ENCODE measurements at places on chromosomes 2 and 18.

- DNase-seq, result no peak
Observed at GRCh38 chr2:6818012-6818411, 47.7 kb downstream of the CMPK2 start.

- DNase-seq, result no peak
Observed at GRCh38 chr18:35777039-35777438, 195.4 kb upstream of the RMP24 start.

DNA sequence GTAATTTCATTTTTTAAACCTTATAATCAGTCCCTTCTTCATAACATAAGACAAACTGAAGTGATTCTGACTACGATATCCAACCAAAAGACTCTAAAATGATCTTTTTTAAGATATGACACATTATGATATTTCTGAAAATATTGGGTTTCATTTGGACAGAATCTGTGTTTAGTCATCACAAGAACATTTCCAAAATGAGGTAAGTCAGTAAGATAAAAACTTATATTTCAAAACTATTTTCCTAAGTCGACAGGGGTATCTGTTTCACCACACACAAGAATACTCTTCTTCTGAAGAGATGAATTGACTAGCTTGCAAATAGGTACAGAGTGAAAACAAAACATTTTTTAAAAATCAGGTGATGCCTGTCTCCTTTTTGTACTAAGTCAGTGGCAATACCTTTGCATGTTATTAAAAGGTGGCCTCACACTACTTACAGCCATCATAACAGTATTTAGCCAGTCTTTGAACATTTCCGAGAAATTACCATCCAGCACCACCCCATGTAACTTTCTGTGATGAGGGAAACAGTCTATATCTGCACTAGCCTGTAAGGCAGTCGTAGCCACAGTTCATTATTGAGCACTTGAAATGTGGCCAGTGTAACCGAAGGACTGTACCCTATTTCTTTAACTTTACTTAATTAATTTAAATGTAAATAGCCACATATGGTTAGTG is 13.5 kb downstream of the STK39 start:
- DNase-seq, result no peak

GRCh38 chr2:197813093-197813787 is 8.8 kb downstream of the PLCL1 start:
- peak; percentile 41 for DNase-seq

GRCh38 chr2:105324101-105324500 is 5.4 kb downstream of the TGFBRAP1 start:
- DNase-seq, result no peak

DNA sequence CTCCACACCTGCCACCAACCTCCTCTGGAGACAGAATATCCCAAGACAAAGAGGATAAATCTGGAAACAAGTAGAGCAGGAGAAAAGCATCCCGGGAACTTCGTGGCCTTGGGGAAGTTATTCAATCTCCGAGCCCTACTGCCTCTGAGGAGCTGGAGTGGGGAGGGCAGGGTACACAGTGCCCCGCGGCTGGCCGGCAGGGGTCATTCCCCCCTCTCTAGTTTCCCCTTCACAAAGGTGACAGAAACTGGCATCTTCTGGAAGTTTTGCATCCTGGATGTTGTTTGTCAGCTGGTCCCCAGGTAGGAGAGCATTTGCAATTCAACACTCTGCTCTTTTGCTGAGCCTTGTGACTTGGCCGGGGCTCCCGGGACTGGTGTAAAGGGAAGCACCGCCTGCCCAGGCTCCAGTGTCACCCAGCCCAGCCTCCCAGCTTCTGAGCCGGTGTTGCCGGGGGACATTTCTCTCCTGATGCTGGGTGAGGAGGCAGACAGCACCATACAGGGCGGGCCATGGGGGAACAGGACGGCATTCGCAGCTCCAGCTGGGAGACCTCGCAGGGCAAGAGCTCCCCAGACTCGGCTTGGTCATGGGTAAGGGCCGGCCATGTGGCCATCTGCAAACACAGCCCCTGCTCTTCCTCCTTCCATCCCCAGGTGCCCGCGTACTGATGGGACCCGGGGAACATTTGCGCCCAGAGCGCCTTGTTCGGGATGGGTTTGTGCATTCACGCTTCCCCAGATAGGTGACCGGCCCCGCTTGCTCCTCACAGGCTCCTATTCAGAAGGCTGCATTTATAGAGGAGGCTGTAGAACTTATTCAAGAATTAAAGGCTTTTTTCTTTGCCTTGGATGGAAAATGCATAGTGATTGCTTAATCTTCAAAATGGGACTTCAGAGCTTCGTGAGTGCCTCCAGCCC is 7.4 kb upstream of the NTSR2 start:
- no peak for DNase-seq

- no peak for DNase-seq
Observed at GRCh38 chr18:22169889-22170420, 566 bp downstream of the GATA6 start.

DNA sequence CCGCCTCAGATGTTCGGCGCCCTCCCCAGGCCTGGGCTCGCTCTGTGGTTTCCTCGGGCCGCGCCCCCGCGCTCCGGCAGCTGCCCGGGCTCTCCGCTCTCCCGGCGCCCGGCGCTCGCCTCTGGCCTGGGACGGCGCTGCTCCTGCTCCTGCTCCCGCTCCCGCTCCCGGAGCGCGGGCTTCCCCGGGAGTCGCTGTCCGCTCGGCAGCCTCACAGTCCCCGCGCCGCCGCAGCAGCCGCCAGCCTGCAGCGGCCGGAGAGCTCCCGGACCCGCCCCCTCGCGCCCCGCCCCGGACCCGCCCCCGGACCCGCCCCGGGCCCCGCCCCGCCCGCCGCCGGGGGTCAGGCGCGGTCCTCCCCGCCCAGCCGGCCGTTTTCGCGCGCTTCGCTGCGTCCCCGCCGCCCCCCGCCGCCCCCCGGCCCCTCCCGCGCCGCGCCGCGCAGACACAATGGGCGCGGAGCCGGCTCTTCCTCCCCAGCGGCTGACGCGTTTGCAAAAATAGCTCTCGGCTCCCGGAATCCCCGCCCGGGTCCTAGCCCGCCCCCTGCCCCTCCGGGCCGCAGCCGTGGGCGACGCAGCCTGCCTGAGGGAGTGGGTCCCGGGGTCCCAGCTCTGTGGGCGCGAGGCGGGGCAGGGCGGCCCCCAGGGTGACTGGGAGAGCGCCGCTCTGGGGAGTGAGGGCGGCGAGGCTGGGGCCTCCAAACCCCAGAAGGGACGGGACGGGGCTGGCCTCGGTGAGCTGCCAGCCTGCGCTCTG is at the start of gene ARL4C:
ARL4C (minus strand) TSS at position 247 of the 759 bp plus-strand sequence. CDS start 495 bp downstream, outside the sequence.
- peak; percentile 82 for DNase-seq

GRCh38 chr2:69641887-69642708 is 1.4 kb downstream of the AAK1 start:
- no peak for DNase-seq

DNA sequence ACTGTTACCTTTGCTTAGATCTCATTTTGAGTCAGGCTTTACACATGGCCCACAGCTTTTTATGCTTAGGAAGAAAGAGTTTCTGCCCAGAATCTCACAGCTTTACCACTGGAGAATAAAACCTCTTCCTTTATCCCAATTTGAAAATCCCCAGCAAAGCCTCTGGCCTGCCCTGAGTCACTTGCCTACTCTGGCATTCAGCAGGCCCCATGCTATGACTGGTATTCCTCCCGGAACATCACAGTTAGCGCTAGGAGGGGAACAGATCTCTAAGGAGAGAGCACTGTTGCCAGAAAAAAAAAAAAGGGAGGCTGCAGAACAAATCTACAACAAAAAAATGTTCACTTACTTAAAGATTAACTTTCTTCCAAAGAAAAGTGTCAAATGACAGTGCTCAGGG is 152.9 kb upstream of the DNMT3A start:
- no peak for DNase-seq

DNA sequence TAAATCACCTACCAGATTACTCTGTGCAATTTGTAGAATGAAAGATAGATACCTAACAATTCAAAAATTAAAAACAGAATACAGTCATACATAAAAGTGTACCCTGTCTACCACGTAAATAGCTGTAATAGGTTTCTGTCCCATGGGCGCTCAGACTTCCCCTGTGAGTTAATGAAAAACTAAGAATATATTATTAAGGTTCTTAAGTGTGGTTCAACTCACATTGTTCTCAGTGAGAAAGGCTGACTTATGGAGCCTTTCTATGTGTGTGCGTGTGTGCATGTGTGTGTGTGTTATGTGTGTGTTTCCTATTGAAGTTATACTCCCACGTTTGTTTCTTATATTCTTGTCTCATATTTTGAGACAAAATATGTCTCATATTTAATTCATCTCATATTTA is 114.6 kb upstream of the CD302 start:
- no peak for DNase-seq

DNA sequence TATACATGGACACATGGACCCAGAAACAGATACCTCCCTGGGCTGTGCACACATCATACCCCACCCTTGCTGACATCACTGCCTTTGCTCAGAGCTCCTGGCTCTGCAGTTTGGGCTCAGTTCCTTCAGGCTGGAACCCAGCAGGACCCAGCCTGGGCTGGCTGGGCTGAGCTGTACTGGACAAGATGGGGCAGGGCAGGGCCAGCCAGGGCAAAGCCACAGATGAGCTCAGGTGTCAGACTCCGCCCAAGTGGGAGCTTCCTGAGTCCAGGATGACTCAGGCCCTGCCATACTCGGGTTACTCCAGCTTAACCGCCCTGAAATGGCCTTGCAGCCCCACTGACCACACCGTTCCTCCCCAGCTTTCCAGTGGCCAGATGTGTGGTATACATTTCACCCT is 284.9 kb downstream of the OSR1 start:
- DNase-seq, result no peak

Data from T-helper 2 cell (primary cell).